ENCODE measurements at places on chromosomes 4 and X. TPM values are rescaled to one million over a fixed set of nuclear protein-coding genes. Genes with fewer than 3 reads are reported as not detected.

DNA sequence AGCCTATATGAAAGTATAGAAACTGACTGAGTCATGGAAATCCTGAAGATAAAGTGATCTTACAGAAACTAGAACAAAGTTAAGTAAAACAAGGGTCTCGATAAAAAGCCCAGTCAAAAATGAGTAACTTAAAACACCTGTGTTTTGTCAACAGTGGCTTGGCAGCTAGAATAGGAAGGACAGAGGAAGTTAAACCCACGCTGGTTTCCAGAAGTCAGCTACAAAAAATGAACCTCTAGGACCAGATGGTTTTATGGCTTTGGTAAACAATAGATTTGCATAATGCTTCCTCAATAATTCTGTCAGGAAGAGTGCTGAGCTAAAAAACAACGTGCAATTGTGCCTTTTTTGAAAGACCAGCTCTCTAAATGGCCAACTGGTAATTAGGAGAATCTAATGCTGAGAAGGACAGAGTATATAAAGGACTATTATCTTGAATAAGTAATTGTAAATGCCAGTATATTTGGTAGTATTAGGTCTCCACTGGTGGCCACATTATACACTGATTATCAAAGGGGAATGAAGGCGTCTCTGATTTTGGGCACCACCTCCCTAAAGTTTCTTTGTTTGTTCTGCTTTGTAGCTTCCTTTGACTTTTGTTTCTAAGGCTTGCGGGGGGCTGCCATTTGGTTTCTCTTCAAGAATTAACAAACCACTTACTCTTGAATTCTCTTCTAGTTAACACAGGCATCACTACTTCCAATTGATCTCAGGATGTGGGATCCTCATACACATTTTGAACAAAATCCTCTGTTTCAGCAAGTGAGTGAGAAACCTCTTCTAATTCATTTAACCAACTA lies 72.2 kb upstream of the PPP3CA start:
- DNase-seq = no peak

Gene SPARCL1
- not detected for total RNA-seq

DNA sequence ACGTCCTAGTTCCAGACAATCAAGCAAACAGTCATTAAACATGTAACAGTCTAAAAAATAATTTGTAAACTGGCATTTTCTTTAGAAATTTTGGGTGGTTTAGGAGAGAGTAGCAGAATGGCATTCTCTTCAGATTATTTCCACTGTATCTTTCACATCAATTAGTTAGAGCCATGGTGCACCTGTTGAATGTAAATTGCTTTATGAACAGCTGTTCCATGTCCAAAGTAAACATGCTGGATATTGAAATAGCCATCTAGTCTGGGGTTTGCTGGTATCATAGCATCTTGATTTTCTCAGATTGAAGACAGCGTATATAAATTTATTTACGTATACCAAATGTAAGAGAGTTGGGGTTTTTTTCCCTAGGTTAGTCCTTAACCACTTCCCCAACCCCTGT lies 143.6 kb downstream of the RCHY1 start:
- no peak for DNase-seq

DNA sequence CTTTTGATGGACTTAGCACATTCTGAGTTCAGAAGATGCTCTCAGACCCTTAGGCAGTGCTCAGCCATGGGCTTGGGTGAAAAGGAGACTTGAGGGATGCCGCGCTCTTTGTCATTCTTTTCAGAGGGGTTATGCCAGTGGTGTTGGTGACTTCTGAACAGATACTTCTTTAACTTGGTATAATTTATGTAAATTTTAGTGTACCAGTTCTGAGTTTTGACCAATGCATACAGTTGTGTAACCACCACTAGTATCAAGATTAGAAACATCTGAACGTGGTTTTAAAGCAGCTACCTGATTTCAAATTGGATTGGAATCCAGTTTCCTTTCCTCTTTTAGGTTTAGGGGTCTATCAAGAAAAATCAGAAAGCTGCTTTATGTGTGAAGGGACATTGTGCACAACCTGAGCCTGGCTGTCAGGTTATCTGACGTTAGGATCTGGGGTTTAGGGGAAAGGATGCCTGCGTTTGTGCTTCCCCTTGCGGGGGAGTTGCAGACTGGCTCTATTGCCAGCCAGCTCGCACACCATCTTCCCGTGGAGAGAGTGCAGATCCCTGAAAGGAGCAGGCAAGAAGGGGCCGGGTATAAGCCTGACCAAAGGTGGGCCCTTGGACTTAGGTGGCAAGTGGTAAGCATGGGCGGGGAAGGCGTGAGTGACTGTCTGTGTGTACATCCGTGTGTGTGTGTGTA lies 19.0 kb downstream of the SMS start:
- no peak for DNase-seq

DNA sequence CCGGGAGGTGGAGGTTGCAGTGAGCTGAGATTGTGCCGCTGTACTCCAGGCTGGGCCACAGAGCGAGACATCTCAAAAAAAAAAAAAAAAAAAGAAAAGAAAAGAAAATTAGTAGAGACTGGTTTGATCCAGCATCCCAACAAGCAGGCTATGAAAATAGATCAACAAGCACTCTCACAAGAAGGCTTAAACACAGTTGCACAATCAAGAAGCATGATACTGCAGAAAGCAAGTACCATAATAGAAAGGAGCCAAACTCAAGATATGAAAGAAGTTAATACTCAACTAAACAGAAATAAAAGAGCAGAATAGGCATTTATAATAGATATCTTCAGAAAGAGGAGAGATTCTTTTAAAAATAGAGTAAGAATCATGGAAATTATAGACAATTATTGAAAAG lies 10.6 kb downstream of the TLR6 start:
- DNase-seq = no peak

Gene UGT8
- 0.22 TPM for total RNA-seq

- no peak for DNase-seq
Observed at GRCh38 chrX:138986866-138987265, 275.3 kb upstream of the FGF13 start.
